ENCODE measurements at places on chromosomes 2 and 18. TPM values are rescaled to one million over a fixed set of nuclear protein-coding genes. Genes with fewer than 3 reads are reported as not detected.

- peak; percentile 19 for DNase-seq
Measured at GRCh38 chr2:153497938-153498629, 19.5 kb upstream of the RPRM start.

- no peak for DNase-seq
Measured at GRCh38 chr2:80896576-80896975, 592.0 kb upstream of the LRRTM1 start.

- DNase-seq, result peak; percentile 12
Measured at GRCh38 chr18:58831606-58832005, 33.1 kb upstream of the ZNF532 start.

Gene GULP1
- total RNA-seq, result 9.3 TPM

GRCh38 chr2:120565095-120565460 is 170.6 kb upstream of the GLI2 start:
- no peak for DNase-seq

DNA sequence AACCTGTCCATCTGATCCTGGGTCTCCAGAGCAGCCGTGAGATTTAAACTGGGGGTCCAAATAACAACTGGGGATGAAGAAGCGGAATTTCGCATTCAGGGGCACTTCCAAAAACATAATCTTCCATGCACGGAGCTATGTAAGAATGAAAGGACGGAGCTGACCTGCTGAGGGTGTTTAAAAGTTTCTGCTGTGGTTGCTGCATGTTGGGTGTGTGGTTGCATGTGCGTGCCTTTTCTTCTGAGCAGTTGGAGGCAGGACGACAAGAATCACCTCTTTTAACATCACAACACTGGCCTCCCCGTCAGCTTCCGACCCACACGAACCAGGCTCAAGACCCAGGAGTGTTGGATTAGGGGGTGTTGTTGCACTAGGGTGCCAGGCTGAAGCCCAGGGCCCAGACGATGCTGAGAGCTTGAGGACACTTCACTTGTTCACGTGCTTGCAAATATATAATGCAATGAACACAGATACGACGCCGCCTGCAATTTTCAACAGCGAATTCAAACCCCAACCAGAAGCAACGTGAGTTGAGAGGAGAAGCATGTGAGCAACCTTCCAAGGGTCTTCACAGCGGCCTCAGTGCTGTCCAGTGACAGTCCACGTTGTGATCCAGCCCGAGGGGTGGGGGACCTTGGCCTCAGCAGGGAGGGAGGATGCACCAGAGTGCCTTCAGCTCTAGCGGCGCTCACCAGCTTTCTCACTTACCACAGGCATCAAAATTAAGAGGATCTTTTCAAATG is 76.0 kb upstream of the SALL3 start:
- no peak for DNase-seq

Gene MAP3K19
- total RNA-seq, result not detected

Gene CFAP53
- 5.0 TPM for total RNA-seq

DNA sequence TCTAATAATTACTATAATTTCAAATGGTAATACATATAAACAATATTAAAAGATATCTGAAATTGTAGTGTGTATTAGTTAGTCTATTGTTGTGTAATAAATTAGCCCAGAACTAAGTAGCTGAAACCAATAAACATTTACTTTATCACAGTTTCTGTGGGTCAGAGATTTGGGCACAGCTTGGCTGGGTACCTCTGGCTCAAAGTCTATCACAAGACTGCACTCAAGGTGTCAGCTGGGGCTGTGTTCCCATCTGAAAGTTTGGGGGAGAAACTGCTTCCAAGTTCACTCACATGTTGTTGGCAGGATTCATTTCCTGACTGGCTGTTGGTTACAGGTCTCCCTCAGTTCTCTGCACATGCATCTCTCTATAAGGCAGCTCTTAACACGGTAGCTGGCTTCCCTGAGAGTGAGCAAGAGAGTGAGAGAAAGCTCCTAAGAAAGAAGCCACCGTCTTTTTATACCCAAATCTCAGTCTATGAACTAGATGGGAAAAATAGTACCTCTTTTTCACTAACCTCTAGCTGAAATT is 25.6 kb upstream of the WIPF1 start:
- no peak for DNase-seq

GRCh38 chr2:136008205-136008865 is 22.9 kb upstream of the DARS1 start:
- no peak for DNase-seq

Gene DLX1
- total RNA-seq, result 0.81 TPM

- peak; percentile 75 for DNase-seq
Measured at GRCh38 chr2:27723372-27724144, 48.0 kb upstream of the MRPL33 start.

DNA sequence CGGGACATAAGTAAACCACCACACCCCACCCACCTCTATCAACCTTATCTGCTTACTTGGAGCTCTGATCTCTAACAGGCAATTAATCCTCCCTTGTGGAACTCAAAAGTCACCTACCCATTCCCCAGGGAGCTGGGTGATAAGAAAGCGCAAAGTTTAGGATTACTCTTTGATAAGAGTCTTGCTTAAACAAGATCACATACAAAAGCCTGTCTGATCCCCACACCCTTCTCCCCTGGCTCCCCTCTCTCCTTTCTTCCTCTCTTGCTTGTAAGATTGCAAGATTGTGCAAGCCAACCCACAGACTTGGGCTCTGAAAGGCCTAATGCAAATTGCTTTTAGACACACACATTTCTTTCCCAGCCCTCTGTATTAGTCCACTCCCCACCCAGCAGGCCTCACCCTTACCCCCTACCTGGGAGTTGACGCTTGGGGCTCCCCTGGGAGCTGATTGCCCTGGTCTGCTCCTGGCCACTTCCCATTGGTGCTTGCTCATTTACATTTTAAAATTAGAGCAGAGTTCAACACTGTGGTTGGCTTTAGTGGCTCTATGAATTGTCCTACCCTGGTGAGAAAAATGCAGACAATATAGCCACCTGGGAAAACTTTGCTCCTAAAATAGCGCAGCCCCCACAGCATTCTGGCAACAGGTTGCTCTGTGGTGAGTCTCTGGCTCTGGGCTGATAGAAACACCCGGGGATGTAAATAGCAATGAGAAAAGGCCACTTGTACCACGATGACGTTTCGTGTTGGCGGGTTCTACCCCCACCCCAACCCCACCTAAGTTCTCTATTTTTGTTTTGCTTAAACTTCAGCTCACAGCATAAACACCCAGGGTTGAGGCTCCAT is 92.8 kb upstream of the MSH2 start:
- DNase-seq, result peak; percentile 27

- DNase-seq, result peak; percentile 55
Measured at GRCh38 chr18:59779979-59780378, 82.8 kb upstream of the CCBE1 start.

DNA sequence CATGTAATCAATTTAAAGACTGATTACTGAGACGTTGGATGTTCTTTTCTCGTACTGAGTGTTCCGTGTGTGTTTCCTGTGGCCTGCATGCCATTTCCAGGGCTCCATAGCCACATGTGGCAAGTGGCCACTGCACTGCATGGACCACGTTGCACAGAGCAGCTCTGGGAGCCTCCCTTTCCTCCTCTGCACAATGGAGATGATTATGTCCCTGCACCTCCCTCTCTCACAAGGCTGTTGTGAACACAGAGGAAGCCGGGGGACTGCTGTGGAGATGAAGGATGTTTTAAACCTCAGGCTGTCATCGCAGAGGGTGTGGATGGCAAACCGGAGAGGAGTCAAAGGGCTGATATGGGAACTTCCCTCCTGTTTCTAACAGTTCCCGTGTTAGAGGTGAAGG is 87.7 kb downstream of the TGOLN2 start:
- DNase-seq, result no peak

Gene ASXL3
- not detected for total RNA-seq

DNA sequence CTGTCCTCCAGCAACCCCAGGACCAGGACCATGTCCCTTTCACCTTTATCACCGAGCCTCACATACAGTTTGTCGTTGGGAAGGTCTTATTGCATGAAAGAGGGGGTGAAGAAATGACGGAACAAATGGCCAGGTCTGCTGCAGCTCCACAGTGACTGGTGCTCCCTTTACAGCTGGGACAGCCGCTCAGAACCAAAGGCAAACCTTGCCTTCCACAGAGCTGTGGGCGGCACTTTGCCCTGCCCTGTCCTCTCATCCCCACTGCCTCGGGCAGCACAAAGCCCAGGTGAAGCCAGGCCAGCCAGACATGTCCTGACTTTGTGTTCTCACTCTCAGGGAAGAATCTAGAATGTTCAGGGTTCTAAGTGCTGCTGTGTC is 961 bp downstream of the GPR55 start:
- no peak for DNase-seq

DNA sequence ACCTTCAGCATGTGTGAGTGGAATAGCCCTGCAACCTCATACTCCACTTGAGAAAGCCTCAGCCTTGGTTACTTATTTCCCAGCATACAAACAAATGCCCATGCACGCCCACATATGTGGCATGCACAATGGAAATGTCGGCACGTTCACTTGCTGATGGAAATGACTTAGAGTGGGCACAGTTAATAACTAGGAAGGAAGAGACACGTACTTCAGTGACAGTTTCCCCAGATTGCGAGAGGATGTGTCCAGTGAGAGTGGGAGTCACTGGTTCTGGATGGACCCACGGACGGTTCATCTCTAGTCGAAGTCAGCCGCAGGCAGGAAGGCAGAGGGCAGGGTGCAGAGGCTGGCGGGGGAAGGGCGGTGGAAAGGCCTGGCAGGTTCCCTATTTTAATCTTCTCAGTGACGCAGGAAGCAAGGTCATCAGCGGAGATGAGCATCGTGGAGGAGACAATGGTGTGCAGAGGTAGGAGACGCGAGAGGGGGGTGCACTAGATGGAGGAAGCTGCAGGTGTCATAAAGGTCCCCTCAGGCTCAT is 350.7 kb upstream of the MYT1L start:
- DNase-seq, result no peak

GRCh38 chr18:23094411-23095190 is 40.7 kb upstream of the CABLES1 start:
- no peak for DNase-seq

Gene ST8SIA3
- total RNA-seq, result not detected

Gene LCT
- not detected for total RNA-seq

Gene SERPINB4
- total RNA-seq, result not detected

DNA sequence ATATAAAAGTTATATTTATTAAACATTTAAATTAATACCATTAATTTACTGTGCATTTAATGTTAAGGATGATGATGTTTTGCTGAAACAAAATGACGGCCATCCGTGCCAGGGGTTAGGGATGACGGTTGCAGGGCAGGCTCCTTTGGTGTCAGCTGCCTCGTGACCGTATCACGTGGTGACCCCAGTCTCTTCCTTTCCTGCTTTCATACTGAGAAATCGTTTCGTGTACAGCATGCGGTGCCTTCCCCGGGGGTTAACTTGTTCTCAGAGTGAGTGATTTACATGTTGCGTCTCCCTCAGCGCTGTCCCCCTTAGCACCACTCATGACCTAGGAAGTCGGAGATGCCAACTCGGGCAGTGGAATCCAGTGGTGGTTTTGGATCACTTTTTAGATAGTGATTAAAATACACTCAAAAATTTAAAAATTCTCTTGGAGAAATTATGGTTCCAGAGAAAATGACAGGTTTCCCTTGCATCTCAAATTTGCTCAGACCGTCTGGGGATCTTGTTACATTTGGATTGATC is 290.8 kb downstream of the GBX2 start:
- DNase-seq, result no peak

Gene ZCCHC2
- total RNA-seq, result 15.0 TPM

- DNase-seq, result no peak
Measured at GRCh38 chr2:46955764-46956163, 40.2 kb upstream of the MCFD2 start.

DNA sequence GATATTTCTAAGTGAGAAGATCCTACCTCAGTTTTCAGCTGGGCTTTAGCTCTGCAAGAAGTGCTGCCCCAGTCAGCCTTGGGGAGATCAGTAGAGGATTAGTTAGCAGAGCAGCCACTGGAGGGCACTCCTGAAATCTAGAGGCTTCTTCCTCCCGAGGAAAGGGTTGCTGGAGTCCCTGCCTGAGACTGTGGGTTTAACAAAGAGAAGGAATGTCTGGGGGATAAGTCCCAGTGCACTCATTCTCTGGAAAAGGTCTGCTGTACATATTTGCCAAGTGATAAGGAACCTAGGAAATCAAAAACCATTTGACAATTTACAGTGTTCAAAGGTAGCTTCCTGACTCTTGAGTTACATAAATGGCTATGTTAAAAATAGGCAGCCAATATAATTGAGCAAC is 207.2 kb downstream of the SLC8A1 start:
- DNase-seq, result peak; percentile 73

Gene COLEC11
- not detected for total RNA-seq

Gene TRAF3IP1
- total RNA-seq, result 30.1 TPM

Gene RUFY4
- not detected for total RNA-seq

DNA sequence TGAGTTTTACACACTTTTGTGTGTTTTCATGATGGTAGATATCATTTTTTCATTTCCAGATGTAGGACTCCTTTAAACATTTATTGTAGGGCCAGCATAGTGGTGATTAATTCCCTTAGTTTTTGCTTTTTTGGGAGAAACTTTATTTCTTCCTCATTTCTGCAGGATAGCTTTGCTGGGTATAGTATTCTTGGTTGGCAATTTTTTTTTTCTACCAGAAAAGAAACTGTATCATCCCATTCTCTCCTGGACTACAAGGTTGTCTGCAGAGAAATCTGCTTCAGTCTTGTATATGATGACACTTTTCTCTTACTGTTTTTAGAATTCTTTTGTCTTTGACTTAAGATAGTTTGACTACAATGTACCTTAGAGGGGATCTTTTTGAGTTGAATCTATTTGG is 37.8 kb upstream of the RHOB start:
- no peak for DNase-seq

GRCh38 chr2:43375746-43376522 is 149.5 kb upstream of the ZFP36L2 start:
- DNase-seq, result no peak

DNA sequence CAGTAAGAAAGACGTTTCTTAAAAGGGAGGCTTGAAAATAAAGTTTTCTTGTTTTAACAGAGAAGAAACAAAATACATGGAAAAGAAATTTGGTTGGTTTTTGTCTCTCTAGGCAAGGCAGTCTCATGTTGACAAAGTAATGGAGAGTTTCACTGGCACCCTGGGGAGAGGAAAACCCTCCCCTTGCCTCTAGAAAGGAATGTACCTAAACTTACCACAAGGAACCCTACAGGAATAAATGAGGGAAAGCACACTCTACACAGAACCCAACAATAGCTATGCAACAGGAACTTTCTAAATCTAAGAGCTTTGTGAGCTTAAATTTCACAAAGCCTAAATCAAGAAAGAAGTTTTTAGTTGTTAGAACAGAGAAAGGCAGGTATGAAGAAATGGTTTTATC is 37.0 kb downstream of the FIGN start:
- peak; percentile 37 for DNase-seq

DNA sequence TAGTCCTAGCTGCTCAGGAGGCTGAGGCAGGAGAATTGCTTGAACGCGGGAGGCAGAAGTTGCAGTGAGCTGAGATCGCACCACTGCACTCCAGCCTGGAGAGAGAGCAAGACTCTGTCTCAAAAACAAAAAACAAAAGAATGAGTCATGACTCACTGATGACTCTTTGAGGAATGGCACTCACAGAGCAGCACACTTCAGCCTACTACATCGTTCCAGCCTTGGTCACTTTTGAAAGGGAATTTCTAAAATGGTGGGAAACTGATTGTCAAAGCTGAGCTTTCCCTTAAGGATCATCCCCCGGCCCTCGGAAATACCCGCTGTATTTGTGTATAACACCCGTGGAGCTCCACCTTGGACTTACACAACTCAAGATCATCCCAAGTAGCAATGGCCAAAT is 217.3 kb upstream of the HS6ST1 start:
- peak; percentile 63 for DNase-seq
